ENCODE measurements at places on chromosomes 6 and 20.

GRCh38 chr20:46939031-46939965, 44.7 kb downstream of the EYA2 start:
- DNase-seq: no peak

- DNase-seq: no peak
These were observed 71.2 kb upstream of the AFDN start for GRCh38 chr6:167755461-167755860.

DNA sequence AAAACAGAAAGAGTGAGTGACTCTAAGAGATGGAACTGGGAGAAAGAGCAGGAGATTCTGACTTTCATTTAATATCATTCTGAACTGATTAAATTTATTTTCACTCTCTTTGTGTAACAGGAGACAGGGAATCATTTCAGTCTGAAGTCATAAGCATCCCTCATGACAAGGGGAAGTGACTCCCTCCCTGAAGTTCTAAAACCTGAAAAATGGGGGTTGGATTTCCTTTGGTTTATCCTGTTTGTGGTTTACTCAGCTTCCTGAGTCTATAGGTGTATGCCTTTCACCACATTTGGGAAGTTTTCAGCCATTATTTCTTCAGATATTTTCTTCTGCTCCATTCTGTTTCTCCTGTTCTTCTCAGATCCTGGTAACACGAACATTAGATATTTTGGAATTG, 3.4 kb upstream of the FKBP1A start:
- DNase-seq: no peak

DNA sequence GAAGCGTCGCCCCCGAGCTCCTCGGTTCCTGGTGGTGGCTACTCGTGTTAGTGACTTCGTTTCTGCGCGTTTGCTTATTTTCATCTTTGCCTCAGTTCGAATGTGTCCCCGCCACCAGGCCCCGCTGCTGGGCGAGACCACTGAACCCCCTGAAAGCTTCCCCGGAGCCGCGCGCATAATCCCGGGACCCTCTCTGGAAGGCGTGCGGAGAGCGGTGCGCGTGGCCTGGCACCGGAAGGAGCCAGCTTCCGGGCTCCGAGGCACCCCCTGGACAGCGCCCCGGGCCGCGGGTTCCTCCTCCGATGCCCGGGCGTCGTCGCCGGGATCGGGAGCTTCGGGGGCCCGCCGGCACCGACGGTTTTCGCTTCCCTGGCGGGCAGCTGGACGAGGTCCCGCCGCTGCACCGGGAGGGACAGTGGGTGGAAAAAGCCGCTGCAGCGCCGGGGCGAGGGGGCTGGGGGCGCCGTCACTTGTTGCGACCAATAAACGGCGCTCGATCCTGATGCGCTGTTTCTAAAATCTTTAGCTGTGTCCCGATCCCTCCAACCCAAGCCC, 643 bp upstream of the SLC35D3 start:
- DNase-seq: no peak

DNA sequence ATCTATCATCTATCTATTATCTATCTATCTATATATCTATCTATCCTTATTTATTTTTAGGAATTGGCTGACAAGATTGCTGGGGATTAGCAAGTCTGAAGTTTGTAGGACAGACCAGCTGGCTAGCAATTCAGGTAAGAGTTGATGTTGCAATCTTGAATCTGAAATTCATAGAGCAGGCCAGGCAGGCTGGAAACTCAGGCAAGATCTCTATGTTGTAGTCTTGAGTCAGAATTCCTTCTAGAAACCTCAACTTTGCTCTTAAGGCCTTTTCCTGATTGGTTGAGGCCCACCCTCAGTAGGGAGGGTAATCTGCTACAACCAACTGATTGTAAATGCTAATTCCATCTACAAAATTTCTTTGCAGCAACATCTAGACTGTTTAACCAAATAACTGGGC, 19.2 kb downstream of the MAPK13 start:
- DNase-seq: no peak

DNA sequence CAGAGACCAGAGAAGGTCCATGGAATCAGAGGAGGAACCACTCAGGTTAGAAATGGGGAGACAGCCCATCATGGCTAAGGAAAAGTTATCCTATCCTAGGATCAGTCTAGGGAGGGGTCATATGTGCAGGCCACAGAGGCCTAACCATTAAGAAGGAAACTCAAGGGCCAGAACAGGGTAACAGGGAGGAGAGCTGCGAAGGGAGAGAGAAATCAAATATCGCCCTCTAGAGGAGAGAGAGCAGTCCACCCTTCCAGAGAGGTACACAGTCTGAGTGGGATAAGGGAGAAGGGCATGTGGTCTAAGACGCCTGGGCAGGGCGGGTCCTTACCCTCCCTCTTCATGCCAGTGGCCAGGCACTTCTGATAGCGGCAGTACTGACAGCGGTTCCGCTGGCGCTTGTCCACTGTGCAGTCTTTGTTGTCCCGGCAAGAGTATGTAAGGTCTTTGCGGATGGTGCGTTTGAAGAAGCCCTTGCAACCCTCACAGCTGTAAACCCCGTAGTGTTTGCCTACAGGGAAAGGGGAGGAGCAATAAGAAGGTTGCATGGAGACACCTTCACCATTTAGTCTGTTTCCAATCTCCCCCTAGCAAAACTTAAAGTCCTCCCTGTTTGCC, 2.9 kb downstream of the RXRB start:
- DNase-seq: peak; percentile 67

GRCh38 chr6:136284909-136285308, 4.7 kb downstream of the BCLAF1 start:
- DNase-seq: no peak

DNA sequence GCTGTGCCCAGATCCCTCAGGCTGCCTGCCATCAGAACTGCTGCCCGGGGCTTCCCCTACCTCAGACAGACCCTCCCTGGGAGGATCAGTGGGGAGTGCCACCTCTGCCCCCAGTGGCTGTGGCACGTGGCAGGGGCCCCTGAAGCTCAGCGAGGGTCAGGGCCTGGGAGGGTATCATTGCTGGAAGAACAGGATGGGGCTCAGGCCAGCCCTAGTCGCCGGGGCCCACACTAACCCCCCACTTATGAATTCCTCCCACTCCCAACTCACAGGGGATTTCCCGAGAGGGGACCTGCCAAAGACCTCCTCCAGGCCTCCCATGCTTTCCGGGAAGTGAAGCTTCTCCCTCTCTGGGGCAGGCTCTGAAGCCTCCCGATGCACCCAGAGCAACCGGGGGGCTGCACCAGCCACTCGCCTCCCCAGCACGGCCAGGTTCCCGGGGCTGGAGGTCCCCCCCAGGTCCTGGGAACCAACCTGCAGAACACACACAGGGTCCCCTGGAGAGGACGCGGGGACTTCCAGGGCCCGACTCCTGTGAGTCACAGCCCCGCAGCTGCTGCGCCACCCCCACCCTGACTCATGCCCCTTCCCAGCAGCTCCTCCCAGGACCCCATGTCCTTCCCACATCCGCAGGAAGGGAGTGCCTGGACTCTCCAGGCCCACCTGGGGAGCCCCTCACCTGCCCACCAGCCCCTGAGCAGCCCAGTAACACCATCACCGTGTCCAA, 2.5 kb downstream of the TNFRSF6B start:
- no peak for DNase-seq

DNA sequence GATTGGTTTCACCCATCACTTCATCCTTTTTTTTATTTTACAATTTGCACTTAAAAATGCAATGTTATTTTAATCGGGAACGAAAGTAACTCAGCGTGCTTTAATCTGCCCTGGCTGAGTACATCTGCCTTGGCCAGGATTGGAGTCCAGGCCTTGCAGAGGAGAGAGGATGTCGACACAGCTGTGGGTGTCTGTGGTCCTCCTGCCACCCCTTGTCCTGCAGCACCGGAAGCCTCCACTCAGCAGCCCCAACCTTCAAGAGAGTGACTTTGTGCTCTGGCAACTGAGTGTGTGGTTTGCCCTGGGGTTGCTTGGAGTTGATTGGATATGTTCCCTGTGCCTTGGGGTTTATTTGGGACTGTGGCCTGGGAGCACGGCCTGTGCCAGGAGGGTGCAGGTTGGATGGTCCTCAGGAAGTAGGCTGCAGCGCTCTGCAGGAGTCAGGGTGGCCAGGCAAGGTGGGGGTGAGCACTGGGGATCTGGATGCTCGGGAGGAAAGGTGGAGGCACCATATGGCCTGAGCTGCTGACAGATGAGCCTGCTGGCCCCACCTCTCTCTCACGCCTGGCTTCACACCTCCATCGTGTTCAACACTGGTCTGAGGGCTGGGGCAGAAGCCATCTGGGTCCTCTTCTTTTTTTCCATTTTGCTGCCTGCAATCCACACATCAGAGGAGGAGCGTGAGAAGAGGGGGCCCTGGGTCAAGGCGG, 4.3 kb downstream of the MYT1 start:
- no peak for DNase-seq

- no peak for DNase-seq
These were observed 357.4 kb upstream of the PLCB4 start for GRCh38 chr20:8711501-8711900.

DNA sequence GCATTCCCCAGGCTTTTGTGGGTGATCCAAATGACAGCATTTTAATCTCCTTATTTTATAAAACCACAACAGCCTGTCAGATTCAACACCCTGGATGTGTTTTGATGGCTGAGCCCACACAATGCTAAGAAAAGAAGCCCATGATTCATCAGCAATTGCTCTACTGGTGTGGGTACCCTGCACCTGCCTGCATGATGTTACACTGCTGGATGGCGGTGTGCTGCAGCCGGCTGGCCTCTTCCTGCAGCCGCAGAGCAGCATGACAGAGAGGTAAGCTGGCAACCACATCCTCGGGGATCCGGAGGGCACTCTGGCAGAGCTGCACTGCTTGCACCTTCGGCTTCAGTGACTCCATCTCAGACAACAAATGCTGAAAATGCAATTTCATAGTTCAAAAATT, 327.5 kb downstream of the SYNE1 start:
- DNase-seq: no peak

- no peak for DNase-seq
These were observed 79.9 kb downstream of the TOX2 start for GRCh38 chr20:43994486-43995100.

- DNase-seq: no peak
These were observed 253.8 kb upstream of the PRDM1 start for GRCh38 chr6:105832313-105832761.

- peak; percentile 83 for DNase-seq
These were observed 6.9 kb upstream of the BLCAP start for GRCh38 chr20:37534401-37535157.

GRCh38 chr6:118913161-118913560, 19.2 kb downstream of the ASF1A start:
- no peak for DNase-seq

DNA sequence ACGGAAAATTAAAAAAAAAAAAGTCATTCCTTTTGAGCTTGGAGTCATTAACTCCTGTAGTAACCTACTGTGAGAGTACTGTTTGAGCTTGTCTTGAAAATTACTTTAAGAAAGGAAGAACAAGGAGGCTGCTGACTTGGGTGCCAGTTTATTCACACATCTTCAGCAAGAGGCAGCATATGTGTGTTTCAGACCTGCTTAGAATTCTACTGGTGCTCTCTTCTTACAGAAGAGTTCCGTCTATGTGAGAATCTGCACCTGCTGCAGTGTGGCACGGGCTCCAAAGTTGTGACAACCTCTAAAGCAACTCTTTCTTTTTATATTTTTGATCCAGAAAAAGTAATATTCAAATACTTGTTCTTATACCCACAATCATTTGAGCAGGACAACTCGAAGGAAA, 117.4 kb upstream of the SOX4 start:
- DNase-seq: no peak

GRCh38 chr20:63174309-63175037, 41.5 kb downstream of the YTHDF1 start:
- peak; percentile 18 for DNase-seq

GRCh38 chr6:100479179-100480035, 14.7 kb upstream of the SIM1 start:
- DNase-seq: peak; percentile 57

GRCh38 chr6:169527306-169527705, 174.5 kb downstream of the WDR27 start:
- DNase-seq: no peak

- no peak for DNase-seq
These were observed 143.8 kb upstream of the LAMA2 start for GRCh38 chr6:128739112-128739511.

- DNase-seq: no peak
These were observed 51.6 kb upstream of the CCN6 start for GRCh38 chr6:112002307-112002706.

DNA sequence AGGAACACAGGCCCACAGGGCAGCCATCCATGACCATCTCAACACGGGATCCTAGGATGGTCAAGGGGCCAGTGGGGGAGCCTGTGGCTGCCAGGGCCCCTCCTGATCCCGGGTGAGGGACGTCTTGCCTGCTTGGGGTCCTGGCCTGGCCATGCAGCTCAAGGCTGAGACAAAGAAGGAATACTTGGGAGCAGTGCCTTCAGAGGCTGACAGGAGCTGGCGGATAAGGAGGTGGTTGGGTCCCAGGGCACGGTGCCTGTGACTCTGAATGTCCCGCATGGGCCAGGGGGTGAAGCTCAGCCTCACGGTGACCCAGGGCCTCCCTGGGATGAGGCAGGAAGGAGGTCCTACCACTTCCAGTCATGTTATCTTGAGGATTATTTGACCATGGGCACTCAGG, 95.2 kb downstream of the SMOC2 start:
- DNase-seq: no peak

All from NCI-H1105 treated with DMSO at 0.1 percent for 48 hours (cell line).